HEK293T (cell line): ENCODE measurements at places on chromosomes 7 and 10.

DNA sequence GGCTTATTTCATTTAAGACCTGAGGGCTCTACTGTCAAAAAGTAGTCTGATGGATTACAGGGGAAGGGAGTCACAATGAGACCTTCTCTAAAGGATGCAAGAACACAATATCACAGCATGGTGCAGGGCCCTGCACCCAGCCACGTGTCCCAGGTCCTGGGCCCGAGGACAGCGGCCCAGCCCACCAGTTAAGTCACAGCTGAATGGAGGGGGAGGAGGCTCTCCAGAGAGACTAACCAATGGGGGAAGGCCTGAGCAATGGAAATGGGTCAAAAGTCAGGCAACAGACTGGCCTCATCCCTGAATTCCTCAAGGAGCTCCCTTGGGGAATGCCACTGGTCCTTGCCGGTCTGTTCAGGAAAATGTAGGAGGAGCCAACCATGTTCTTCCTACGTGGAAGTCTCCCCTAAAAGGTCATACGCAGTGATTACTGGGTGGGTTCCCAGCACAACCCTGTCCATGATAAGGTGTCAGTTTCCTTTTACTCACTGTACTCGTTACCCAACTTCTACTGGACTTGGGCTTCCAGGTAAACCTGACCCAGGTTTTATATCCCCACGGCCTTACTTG is 28.3 kb downstream of the CCDC3 start:
- DNase-seq = no peak

DNA sequence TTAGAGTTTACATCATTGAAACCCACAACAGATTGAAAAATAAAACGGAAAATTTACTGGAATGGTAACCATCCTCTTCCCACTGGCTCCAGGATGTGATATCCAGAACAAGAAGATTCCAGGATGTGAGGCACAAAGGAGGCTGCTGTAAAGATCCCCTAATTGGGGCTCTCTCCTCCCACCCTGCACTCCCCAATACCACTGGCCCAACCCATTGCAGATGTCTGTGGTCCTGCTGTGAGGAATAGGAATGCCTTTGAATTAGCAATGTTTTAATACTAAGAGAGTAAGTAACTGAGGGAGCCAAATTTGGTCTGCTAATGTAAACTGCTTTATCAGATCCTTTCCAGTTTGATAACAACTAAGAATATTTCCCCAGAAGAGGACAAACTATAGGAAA is 225.9 kb upstream of the INHBA start:
- DNase-seq = no peak

- no peak for DNase-seq
These were observed 87.8 kb downstream of the NRCAM start for GRCh38 chr7:108368466-108368865.

DNA sequence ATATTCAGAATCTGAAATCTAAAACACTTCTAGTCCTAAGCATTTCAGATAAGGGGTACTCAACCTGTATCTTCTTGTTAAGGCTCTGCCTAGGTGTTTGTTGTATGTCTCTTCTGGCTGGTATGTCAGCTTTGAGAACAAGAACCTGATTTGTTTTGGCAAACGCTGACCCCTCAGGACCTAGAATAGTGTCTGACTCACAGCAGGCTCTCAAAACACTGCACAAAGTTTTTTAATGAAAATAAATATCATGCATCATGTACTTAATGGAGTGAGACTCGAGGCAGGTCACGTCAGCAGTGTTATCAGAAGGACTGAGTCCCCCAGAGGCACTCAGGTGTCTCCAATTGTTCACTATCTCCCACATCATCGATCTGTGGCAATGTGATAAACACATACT is 99.1 kb downstream of the GLI3 start:
- no peak for DNase-seq

GRCh38 chr10:87991946-87992345 is 128.5 kb downstream of the PTEN start:
- DNase-seq = no peak
